ENCODE measurements at places on chromosomes 4 and X.
A peak's percentile ranks its signal among the peaks of the same experiment; 100 is the strongest.

- DNase-seq = no peak
Observed at GRCh38 chr4:25487155-25487554, 110.1 kb downstream of the ANAPC4 start.

DNA sequence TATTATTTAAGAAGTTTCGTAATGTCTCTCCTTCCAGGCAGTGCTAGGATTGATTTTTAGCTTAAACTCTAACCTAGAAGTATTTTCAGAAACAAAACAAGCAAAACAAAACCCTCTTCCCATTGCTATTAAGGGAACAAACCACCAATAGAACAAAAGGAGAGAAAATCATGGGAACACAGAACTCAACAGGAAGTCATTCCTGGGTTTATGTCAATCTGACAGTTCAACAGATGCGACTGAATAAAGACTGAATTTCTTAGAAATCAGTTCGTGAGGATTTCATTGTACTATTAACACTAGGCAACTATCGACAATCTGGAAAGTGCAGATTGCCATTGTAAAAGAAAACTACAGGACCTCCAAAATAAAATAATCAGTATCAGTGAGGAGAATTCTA lies 229.1 kb upstream of the SMIM31 start:
- no peak for DNase-seq

DNA sequence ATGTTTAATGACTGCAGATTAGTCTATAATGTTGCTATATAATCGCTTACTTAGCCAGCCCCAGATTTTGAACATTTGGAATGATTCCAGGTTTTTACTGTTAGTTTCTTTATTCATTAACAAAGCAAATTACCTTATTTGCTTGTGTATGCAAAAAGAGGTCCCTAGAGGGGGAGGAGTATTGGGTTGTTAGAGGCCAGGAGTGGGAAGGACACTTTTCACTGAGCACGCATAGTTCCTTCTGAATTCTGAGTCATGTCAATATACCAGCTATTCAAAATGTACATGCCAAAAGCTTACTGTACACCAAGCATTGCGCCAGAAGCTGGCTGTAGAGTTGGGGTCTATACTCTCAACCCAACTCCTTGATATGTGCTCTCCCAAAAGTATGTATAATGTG lies 5.1 kb upstream of the DGAT2L6 start:
- no peak for DNase-seq

DNA sequence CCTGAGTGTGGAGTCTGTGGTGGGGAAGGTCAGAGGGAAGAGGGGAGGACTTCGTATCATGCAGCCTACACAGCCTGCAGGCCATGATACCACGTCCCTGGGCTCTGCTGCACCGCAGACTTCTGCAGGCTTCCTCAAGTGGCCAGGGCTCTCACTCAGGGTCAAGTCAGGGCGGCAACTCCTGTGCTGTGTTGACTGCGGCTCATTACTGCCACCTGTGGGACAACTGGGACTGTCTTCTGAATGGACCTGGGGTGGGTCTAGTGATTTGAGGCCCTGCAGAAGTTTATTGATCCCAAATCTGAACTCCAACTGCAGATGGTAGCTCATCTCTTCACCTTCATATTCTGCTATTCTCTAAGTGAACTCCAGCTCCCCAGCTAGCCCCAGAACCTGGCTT lies 167.1 kb downstream of the NSUN7 start:
- DNase-seq = peak; percentile 12

- no peak for DNase-seq
Observed at GRCh38 chrX:29826742-29827141, 388.6 kb upstream of the MAGEB2 start.

- no peak for DNase-seq
Observed at GRCh38 chr4:134243742-134244713, 42.4 kb upstream of the PABPC4L start.

DNA sequence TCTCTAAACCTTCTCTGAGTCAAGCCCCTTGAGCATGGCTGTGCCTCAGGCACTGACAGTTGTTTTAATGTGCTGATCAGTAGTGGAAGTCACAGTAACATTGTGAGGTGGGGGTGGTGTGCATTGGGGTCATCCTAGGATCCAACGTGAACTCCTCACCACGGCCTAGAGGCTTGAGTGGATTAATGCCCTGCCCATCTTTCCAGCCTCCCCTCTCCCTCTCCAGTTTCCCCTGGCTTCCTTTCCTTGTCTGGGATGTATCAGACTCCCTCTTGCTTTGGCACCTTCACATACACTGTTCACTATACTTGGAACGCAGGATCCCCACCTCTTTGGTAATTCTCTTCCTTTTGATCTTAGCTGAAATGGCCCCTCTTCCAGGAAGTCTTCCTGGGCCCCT lies 13.3 kb upstream of the PJA1 start:
- DNase-seq = no peak

- no peak for DNase-seq
Observed at GRCh38 chr4:150411520-150411919, 170.4 kb upstream of the MAB21L2 start.

GRCh38 chr4:114025176-114025777 lies 45.8 kb upstream of the ARSJ start:
- no peak for DNase-seq

DNA sequence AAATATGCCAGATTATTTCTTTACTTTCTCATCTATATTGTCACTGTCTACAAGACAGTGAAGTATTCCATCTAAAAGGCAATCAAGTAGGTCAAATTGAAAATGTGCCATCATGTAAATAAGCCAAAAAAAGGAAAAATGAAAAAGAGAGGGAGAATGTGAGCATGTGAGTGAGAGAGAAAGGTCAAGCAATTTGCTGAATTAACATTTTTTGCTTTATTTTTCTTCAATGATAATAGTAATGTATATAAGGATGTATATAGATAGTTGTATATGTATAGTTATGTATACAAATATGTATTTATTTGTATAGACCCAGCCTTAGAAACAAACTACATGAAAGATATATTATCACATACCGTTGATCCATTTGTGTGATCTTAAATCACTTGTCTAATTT lies 11.5 kb downstream of the CXCL8 start:
- DNase-seq = no peak

DNA sequence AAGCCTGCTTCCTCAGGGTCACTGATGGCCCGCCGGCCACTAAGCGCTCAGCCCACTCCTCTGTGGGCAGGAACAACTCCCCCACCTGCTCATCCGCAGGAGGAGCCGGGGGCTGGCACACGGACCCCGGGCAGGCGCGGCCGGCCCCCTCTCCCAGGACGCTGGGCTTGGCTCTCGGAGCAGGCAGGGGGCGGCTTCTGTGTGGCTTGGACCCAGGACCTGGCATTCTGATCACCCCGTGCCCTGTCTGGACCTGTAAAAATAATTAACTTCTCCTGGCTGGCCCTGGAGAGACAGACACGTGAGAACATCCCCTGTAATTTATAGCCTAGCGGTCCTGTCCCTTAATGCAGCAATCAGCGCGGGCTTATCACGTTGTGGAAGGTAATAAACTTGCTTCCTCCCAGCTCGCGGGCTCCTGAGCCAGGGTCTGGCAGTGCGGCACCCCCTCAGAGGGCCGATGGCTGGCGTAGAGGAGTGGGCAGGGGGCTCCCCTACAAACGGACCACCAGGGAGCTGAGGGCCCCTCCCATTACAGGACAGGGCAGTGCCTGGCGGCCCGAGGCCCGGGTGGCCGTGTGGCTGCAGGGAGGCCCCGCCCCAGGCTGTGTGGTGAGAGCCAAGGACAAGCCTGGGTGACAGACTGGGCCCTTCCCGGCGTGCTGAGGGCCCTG lies 84.5 kb upstream of the NKX1-1 start:
- DNase-seq = no peak

GRCh38 chr4:85826060-85826678 lies 351.2 kb downstream of the ARHGAP24 start:
- DNase-seq = no peak

DNA sequence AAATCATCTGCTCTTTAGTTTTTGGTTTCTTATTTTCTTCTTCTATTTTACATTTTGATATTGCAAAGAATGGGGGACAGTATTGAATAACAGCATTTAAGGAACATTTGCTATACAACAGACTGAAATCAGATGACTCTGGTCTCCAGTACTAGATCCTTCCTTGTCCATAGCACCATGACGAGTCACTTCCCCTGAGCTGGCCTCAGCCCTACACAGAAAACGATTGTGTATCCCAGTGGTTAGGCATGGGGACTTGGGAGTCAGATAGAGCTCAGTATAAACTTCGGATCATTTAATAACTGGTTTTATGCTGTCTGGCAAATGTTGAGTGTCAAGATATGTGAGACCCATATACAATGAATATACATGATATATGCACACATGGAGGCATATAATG lies 44.7 kb upstream of the BEX4 start:
- no peak for DNase-seq

- no peak for DNase-seq
Observed at GRCh38 chr4:110442309-110442708, 33.6 kb upstream of the ENPEP start.

GRCh38 chrX:68980906-68981616 lies 152.2 kb downstream of the EFNB1 start:
- no peak for DNase-seq

GRCh38 chr4:185254434-185254833 lies 45.0 kb downstream of the SNX25 start:
- DNase-seq = no peak

DNA sequence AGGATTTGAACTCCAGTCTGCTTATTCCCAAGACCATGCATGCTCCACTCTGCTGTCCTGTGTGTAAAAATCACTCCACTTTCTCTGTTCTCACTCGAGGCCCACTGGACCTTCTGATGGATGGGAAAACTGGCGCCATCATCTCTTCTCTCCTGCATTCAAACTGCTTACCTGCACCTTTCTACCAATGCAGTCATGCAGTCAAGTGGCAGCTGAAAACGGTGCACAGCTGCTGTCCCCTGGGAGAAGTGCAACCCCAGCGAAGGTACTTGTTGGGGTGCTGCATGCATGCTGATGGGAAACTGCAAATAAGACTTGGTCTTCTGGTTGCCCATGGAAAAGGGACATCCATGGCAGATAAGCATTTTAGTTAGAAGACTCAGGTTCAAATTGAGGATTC lies 147.1 kb downstream of the EVC2 start:
- DNase-seq = no peak

GRCh38 chr4:148366251-148366650 lies 76.0 kb downstream of the NR3C2 start:
- DNase-seq = no peak

Data from stimulated activated CD8-positive, alpha-beta memory T cell treated with anti-CD3 and anti-CD28 coated beads, Interleukin-7, amount 100 ng/mL, for 24 hours (primary cell).